ENCODE measurements at places on chromosomes 1 and 21. TPM values are rescaled to one million over a fixed set of nuclear protein-coding genes. Genes with fewer than 3 reads are reported as not detected.

GRCh38 chr21:46121286-46122221 is 23.6 kb downstream of the COL6A2 start:
- H3K4me1 ChIP-seq: peaks cover 7% of the 10 kb centered on the region
- DNase-seq: no peak
- H3K36me3 ChIP-seq: peaks cover 82% of the 10 kb centered on the region
- H3K4me3 ChIP-seq: no peak overlapping the region
- no peaks in the 10 kb centered on the region for H3K27me3 ChIP-seq

- no peaks in the 10 kb centered on the region for H3K36me3 ChIP-seq
- no peak for DNase-seq
- peaks cover 57% of the 10 kb centered on the region for H3K4me1 ChIP-seq
- peak overlapping the region; percentile 95 for H3K4me3 ChIP-seq
Measured at GRCh38 chr1:228488818-228489674, 1.9 kb downstream of the RNF187 start.

DNA sequence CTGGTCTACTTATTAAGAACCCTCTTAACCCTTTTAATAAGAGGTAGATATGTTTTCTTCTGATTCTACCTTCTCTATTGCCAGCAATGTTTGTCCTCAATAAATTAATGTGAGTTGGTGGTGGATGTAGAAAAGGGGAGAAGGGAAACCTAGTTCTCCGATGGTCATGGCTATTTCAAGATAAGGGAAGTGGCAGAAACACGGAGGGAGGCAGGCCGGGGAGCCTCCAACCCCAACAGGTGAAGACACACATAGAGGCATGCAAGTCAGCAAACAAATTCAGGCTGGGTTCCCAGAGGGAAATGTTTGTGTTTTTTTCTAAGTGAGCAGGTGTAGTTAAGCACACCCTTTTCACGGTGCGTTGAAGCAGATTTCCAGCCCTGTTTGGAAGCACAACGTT is 31.0 kb upstream of the CLDN14 start:
- no peak for DNase-seq
- no peak overlapping the region for H3K4me3 ChIP-seq
- H3K36me3 ChIP-seq: no peaks in the 10 kb centered on the region

- no peaks in the 10 kb centered on the region for H3K36me3 ChIP-seq
- no peak for DNase-seq
- H3K4me1 ChIP-seq: no peaks in the 10 kb centered on the region
- no peak overlapping the region for H3K4me3 ChIP-seq
- no peak overlapping the region for H3K27ac ChIP-seq
Measured at GRCh38 chr1:38210021-38210894, 163.7 kb upstream of the POU3F1 start.

DNA sequence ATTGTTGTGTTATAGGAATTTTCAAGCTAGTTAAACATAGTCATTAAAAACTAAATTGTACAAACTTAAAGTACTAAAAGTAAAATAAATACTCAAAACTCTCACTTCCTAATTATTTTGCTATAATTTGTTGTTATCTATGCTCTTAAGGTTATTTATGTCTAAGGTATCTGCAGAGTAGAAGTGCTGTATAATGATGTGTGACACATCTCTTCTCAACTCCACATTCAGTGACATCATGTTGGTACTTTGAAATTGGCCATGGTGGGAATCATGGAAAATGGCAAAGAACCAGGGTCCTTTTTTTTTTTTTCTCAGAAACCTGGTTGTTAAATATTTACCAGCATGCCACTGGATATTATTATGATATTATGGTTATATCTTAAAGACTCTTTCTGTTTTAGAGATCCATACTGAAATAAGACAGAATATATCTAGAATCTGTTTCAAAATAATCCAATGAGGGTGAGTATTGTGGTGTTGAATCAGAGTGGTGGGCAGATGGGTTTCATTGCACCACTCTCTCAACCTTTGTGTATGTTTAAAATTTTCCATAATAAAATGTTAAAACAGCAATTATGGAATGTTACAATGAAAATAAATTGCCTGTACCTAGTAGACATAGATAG is 22.4 kb downstream of the LRRC8B start:
- H3K27ac ChIP-seq: no peak overlapping the region
- H3K4me1 ChIP-seq: peaks cover 40% of the 10 kb centered on the region
- no peak overlapping the region for H3K4me3 ChIP-seq

Gene RAB13
- 49.8 TPM for total RNA-seq

Gene FCRL6
- not detected for total RNA-seq

GRCh38 chr1:226664413-226665101 is 74.5 kb downstream of the ITPKB start:
- no peak overlapping the region for H3K4me3 ChIP-seq
- H3K36me3 ChIP-seq: no peaks in the 10 kb centered on the region
- peaks cover 86% of the 10 kb centered on the region for H3K4me1 ChIP-seq
- DNase-seq: no peak
- H3K27ac ChIP-seq: peak overlapping the region; percentile 98
- H3K27me3 ChIP-seq: no peaks in the 10 kb centered on the region

DNA sequence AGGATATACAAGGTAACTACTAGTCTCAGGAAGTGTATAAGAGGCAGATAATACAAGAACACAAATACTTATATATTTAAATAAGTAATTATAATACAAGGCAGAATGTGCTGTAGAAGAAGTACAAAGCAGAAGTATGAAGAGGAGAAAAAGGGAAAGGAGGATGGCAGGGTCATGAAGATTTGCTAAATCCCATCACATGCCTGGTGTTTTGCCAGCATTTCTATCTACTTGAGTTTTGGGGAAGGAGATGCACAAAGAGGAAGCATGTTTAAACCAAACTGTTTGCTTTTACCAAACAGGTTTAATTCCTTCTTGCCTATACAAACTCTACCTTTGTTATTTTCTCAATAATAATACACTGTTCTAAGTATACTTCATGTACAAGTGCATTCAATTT is 60.9 kb upstream of the PODN start:
- no peaks in the 10 kb centered on the region for H3K36me3 ChIP-seq
- no peak overlapping the region for H3K4me3 ChIP-seq
- no peaks in the 10 kb centered on the region for H3K27me3 ChIP-seq
- H3K4me1 ChIP-seq: no peaks in the 10 kb centered on the region
- H3K27ac ChIP-seq: no peak overlapping the region

- DNase-seq: no peak
- H3K27me3 ChIP-seq: no peaks in the 10 kb centered on the region
- peaks cover 32% of the 10 kb centered on the region for H3K4me1 ChIP-seq
- no peak overlapping the region for H3K27ac ChIP-seq
- H3K4me3 ChIP-seq: no peak overlapping the region
Measured at GRCh38 chr1:16204634-16205333, 7.7 kb downstream of the ARHGEF19 start.

DNA sequence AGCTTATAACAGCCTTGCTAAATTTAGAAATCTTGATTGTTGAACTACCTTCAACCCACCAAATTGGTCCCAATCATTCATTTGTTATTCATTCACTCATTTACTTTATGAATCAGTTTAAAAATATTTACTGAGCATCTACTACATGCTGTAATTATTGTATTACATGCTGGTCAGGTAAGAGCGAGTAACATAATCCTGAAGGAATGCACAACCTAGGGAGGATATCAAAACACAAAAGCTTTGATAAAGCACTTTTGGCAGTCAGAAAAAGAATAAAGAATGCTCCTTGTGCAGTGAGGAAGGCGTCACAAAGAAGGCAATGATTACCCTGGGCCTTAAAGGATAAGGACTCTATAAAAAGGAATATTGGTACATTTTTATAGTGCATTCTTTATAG is 518.9 kb upstream of the NR5A2 start:
- DNase-seq: no peak
- H3K27me3 ChIP-seq: no peaks in the 10 kb centered on the region
- no peaks in the 10 kb centered on the region for H3K4me1 ChIP-seq
- H3K4me3 ChIP-seq: no peak overlapping the region

GRCh38 chr1:107669996-107670395 is 295.0 kb downstream of the VAV3 start:
- H3K27me3 ChIP-seq: no peaks in the 10 kb centered on the region
- DNase-seq: no peak
- no peaks in the 10 kb centered on the region for H3K36me3 ChIP-seq
- no peaks in the 10 kb centered on the region for H3K4me1 ChIP-seq

DNA sequence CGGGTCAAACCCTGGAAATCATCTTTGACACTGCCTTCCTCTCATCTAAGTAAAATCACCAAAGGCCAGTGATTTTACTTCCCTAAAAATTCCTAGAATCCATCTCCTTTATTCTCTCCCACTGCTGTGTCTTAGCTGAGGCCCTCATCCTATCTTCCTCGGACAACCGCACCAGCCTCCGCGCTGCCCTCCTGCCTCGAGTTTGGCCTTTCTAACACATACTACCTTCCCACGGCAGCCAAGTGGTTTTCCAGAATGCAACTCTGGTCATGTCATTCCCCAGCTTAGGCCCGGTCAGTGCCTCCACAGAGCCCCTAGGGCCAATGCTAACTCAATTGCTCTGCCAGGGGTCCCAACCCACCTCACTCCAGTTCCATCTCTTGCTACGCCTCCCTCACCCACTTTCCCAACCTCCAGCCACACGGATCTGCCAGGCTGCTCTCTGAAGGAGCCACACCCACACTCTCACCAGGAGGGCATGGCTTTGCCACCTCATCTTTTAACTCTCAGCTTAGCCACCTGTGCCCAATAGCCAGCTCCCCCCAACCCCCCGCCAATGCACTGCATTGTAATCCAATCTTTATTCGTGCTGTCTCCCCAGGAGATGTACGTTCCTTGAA is 6.8 kb downstream of the TMEM9 start:
- no peak for DNase-seq
- H3K4me1 ChIP-seq: no peaks in the 10 kb centered on the region
- H3K27ac ChIP-seq: no peak overlapping the region
- H3K36me3 ChIP-seq: peaks cover 60% of the 10 kb centered on the region
- no peaks in the 10 kb centered on the region for H3K27me3 ChIP-seq

- H3K36me3 ChIP-seq: peaks cover 96% of the 10 kb centered on the region
- H3K4me1 ChIP-seq: no peaks in the 10 kb centered on the region
- H3K27ac ChIP-seq: no peak overlapping the region
- no peaks in the 10 kb centered on the region for H3K27me3 ChIP-seq
- no peak for DNase-seq
Measured at GRCh38 chr1:19100028-19100427, 110.0 kb downstream of the UBR4 start.

DNA sequence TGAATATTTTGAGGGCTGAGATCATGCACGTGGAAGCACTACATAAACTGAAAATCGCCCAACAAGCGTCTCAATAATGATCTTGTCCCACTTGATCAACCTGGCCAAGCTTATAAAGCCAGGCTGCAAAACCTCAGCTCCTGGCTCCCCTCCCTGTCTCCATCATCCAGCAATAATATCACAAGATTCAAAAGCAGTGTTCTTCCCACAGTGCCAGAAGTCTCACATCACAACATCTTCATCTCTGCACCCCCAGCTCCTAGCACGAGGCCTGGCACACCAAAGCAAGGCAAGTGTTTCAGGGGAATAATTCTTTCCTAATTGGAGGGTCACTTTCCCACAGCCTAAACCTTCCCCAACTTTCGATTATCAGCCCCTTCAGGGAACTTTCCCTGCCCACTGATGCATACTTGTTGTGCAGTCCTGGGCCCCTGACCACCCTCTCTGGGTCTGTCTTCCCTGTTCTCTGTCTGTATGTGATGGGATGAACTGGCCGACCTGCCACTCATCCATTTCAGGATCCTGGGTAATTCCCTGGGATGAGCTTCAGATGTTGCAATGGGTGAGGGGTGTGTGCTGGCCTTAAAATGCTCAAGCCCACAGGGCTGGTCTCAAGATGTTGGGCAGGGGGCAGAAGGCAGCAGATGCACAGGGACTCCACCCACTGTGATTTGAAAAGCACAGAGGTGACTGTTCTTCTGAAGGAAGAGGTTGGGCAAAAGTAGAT is 129.0 kb downstream of the DMRTB1 start:
- H3K27me3 ChIP-seq: no peaks in the 10 kb centered on the region
- DNase-seq: peak; percentile 61
- H3K27ac ChIP-seq: no peak overlapping the region

DNA sequence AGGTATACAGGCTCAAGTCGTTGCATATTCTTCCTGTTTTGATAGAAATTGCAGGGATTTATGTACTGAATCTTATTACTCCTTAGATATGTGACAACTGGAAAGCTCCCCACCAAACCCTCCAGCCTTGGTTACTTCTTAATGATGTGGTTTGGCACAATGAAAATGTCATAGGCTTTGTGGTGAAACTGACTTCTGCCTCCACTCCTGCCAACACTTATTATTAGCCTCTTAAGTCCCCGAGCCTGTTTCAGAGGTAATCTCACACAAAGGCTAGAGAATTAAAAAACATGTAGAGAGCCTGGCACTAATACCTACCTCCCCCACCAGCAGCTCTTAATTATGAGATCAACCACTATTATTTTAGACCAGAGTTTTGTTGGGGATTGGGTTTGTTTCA is 4.2 kb downstream of the COX20 start:
- peaks cover 35% of the 10 kb centered on the region for H3K36me3 ChIP-seq
- no peak overlapping the region for H3K4me3 ChIP-seq
- H3K27ac ChIP-seq: no peak overlapping the region
- peaks cover 53% of the 10 kb centered on the region for H3K4me1 ChIP-seq
- no peak for DNase-seq
- no peaks in the 10 kb centered on the region for H3K27me3 ChIP-seq

Gene PDE9A
- total RNA-seq: 9.6 TPM

DNA sequence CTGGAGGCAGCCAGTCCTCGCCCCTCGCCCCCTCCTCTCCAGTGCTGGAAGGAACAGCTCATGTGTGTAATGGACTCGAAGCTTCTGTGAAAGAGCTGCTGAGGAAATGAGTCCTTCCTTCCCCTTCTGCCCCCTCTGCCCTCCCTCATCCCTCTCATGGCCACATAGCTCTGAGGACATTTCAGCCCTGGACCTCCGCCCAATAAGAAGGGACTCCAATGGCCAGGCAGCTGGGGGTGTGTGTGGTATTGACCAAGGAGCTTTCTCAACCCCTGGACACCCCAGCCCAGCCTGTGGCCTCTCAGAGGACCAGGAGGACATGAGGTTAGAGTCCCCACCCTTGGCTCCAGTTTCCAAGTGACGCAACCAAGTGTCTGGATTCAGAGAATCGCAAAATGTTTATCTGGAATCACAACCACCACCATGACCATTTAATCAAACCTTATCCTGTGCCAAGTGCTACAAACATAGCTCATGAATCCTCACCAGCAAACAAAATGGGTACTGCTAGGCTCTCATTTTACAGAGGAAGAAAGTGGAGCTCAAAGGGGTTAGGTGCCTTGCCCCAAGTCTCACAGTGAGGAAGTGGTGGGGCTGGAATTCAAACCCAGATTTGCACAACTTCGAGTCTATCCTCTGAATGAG is 47.8 kb upstream of the ECE1 start:
- H3K27me3 ChIP-seq: no peaks in the 10 kb centered on the region
- H3K4me3 ChIP-seq: no peak overlapping the region
- peaks cover 100% of the 10 kb centered on the region for H3K4me1 ChIP-seq
- peak overlapping the region; percentile 89 for H3K27ac ChIP-seq
- DNase-seq: peak; percentile 99

Gene TCHHL1
- not detected for total RNA-seq

DNA sequence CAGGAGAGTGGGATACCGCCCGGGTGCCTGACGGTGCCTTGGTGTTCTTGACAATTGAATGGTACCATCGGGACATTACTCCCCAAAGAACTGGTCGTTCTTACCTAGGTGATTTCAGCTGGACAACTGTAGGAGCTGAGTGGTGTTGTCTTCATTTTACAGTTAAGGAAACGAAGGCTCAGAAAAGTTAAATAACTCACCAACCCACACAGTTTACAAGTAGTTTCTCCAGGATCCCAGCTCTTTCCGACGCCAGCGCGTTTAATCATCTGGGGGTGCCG is 1.6 kb downstream of the PIK3CD start:
- H3K36me3 ChIP-seq: no peaks in the 10 kb centered on the region
- H3K4me3 ChIP-seq: peak overlapping the region; percentile 44
- peaks cover 8% of the 10 kb centered on the region for H3K4me1 ChIP-seq
- DNase-seq: no peak
- H3K27me3 ChIP-seq: no peaks in the 10 kb centered on the region
- no peak overlapping the region for H3K27ac ChIP-seq
